ENCODE measurements at places on chromosomes 7 and 10.

DNA sequence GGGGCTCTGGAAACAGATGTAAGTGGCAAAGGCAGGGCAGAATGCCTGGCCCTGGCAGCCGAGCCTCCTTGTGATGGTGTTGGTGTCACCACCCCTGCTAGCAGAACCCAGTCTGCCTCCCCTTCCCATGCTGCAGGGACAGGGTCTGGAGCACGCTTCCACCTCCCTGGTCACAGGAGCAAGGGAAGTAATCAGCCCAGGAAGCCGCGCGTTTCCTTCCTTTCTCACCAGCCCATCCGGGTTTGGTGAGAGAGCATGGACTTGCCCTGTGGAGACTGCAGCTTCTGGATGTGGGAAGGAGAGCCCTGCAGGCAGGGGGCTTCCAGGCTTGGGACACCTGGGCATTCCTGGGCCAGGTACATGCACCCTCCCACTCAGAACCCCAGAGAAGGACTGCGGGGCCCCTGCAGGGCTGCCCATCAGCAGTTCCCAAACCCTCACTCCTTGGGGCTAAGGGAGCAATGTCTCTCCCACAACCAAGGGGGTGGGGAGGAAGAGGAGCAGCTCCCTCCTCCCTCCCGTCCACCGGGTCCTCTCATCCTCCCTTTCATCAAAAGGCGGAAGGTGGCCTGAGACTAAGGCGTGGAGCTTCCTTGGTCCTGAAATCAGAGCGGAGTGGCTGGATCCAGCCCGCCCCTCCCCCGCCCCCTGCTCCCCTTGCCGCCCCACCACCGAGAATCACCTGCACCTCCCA lies 1.8 kb downstream of the MMRN2 start:
- DNase-seq: no peak

GRCh38 chr7:41705109-41705901 lies 2.4 kb upstream of the INHBA start:
- peak; percentile 46 for DNase-seq

- DNase-seq: no peak
Observed at GRCh38 chr7:85177316-85177715, 9.5 kb downstream of the SEMA3D start.

DNA sequence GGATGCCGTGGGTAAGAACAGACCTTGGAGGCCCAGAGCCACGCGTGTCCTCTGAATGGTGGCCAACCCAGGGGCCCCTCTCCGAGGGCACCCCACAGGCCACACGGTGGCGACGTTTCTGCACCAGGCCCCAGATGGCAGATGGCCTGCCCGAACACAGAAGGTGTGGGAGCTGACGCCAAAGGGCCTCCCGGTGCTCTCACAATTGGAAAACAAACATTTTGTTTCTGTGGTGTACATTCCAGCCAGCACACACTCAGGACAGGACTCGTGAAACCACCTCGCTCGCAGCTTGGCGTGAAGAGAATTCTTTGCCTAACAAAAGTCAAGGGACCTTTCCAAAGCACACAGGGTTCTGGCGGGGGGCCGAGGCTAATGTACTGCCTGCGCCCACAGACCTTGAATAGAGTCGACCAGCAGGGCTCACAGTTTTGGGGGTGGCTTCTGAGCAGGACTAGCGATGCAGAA lies 112.1 kb downstream of the FAM53B start:
- DNase-seq: no peak

- DNase-seq: no peak
Observed at GRCh38 chr10:92574548-92575261, 812 bp upstream of the IDE start.

- DNase-seq: no peak
Observed at GRCh38 chr7:71782051-71782450, 630.1 kb downstream of the CALN1 start.

- no peak for DNase-seq
Observed at GRCh38 chr10:129837909-129838582, 126.0 kb downstream of the EBF3 start.

DNA sequence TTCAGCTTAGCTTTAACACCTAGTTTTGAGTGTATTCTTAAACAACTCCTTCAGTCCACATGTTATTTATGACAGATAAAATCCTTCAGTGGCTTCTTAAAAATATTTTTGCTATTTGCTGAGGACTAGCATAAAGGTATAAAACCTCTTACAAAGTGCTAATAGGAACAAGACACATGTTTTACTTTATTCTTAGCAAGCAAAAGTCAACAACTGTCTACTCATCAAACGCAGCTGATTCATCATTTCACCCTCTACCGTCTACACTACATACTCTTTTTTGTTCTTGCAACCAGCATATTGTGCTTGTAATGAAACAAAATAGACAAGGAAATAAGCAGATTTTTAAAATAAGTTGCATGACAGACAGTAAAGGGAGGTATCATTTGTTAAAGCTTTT lies 319.7 kb downstream of the SNX13 start:
- DNase-seq: no peak
